Left renal cortex interstitium (tissue), 4 donors: ENCODE measurements at places on chromosomes 16 and 17.

DNA sequence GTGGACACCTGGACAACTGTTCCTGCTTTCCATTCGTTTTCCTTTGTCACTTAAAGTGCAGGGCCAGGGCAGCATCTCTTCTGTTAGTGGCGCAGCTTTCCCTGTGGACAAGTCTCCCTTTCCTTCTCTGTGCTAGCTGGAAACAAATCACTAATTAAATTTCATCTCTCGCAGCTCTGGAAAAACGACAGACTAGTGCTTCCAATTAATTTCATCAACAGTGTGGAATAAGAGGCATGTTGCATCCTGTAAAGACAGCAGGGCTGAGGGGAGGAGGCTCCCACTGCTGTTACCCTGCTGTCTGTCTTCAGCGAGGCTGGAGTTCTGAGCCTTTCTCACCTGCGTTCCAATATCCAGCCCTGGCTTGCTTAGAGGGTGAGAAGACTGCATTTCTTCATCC is 352.1 kb upstream of the HSBP1 start:
- no peak for DNase-seq

- no peak for DNase-seq
These were observed 280.0 kb downstream of the TMEM114 start for GRCh38 chr16:8310323-8310722.

DNA sequence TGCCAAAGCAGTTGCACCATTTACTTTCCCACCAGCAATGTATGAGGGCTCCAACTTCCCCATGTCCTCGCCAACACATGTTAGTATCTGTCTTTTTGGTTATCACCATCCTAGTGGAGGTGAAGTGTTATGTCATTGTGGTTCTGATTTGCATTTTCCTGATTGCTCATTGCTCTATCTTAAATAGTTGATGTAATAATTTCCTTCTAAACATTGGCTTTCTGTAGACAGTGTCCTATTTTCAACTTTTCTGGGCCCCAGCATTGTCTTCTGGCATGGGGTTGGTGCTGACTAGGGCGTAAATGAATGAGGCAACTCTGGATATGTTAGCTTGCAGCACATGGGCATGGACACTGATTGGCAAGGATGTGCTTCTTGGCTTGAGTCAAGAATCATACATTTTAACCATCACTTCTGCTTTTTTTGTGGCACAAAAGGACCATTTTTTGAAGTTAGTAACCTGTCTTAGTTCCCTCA is 25.1 kb downstream of the PLCG2 start:
- DNase-seq: no peak

DNA sequence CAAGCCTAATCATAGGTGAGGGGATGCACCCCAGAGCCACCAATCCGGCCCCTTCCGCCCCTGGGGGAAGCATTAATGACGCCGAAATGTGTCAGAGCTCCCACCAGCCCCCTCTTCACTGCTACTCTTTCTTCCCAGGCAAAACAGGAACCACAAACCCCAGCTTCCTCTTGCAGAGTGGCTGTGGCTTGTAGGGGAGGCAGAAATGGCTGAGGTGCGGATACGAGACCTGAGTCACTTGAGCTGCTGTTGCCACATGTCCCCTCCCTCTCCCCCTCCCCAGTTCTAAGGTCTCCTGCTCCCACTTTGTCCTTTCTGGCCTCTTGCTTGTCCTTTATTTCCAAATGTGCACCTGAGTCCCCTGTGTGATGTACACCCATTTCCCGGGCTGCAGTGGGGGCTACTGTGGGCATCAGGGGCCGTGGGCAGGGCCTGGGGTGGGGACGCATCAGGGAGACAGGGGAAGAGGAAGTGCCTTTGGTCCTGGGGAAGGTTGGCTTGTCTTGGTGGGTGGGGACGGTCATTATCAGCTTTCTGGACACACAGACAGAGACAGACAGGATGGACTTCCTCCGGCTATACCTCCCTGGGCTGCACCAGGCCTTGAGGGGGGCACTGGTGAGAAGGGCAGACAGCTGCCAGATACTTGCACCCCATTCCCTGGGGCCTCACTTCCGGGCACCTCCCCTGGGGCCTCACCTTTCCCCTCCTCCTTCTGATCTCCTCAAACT is at the start of gene APOBR:
Gene APOBR, plus strand, starts transcription at position 523 of the 731 bp plus-strand sequence. Its CDS starts 39 bp downstream, at position 562.
- no peak for DNase-seq

GRCh38 chr17:5837055-5837491 is 233.1 kb upstream of the WSCD1 start:
- DNase-seq: no peak

GRCh38 chr17:8884336-8884990 is 17.0 kb upstream of the PIK3R6 start:
- no peak for DNase-seq

DNA sequence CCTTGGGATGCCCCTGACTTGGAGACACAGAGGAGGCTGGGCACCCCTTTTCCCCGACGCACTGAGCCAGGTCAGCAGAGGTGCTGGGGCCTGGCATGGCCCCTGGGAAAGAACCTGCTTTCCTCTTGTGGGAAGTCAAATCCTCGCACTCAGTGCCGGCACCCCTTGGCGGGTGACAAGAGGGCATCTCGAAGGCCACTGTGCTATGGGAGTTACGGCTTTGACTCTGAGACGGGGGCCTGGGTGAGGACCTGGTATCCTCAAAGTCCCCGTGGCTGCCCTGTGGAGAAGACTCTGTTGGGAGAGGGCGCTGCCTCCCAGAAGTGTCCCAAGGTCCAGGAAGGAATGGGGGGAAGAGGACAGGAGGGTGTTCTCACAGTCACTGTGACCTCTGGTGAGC is 117.0 kb downstream of the METRNL start:
- no peak for DNase-seq

DNA sequence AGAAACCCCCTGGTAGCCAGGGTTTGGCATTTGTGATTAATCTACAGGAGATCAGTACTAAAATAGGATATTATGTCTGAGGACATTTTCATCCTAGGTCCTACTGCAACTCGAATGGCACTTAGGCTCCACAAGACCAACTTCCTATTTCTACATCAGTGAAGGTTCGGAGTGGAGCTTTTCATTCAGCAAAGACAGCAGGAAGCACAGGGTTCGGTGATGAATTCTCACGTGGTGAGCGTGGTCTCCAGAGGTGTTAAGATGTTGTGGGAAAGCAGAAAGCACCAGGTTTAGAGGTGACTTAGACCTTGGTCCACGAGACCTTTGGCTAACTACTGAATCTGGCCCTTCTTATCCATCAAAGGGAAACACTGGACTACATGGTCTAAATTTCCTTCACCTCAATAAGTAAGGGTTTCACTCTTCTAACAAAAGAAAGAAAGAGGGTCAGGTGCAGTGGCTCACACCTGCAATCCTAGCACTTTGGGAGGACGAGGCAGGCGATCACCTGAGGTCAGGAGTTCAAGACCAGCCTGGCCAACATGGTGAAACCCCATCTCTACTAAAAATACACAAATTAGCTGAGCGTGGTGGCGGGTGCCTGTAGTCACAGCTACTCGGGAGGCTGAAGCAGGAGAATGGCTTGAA is 13.9 kb upstream of the HELZ start:
- DNase-seq: no peak

- peak; percentile 33 for DNase-seq
These were observed 580 bp downstream of the TANC2 start for GRCh38 chr17:62966426-62967204.

- DNase-seq: no peak
These were observed 21.1 kb upstream of the TMC5 start for GRCh38 chr16:19396555-19397011.

DNA sequence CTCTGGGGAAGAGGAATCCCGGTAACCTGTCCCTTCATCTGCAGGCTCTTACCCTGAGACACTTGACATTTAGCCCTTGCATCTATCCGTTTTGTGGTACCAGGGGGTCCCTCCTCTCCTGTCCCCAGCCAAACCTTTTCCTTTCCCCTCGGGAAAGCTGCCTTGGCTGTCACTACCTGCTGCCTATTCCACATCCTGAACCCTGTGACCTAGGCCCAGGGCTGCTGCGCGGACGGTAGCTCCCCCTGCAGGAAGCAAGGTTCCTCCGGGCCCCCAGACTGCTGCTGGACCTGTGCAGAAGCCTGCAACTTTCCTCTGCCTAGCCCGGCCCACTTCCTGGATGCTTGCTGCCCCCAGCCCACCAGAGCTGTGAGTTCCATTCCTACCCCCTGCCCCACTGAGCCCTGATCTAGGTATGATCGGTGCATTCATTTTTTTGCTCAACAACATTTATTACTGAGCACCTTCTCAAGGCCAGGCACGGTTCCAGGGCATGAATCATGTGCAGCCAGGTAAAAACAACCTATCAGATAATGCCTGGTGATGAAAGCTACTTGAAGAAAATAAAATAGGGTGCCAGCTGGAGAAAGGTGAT is 10.5 kb upstream of the ALDOA start:
- DNase-seq: no peak

GRCh38 chr16:84266451-84266850 is 26.6 kb upstream of the KCNG4 start:
- DNase-seq: no peak

DNA sequence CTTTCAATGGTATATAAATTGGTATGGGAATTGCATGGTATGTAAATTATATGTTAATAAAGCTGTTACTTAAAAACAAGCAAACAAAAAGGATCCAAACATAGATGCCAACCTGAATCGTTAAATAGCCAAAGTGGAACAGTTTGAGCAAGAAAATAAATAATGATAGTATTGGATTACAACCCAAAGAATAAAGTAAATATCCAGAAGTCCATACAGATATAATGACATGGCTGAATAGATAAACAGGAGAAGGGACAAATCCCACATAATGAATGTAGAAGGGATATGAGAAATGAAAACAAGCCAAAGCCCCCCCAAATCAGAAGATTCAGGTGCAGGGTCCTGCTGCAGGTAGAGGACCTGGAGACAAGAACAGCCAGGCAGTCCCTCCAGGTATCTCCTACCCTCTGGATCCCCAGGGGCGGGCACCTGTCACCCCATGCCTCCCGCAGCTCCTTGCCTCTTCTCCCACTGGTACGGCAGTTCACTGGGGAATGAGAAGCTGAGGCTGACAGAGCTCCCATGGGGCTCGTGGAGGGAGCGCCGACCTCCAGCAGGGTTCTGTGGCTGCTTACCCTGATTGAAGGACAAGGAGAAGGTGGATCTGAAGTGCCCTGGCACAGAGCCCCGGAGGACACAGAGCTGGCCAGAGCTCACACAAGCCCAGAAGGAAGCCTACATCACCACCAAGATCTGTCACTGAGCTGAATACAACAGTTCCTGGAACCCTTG is 9.9 kb upstream of the LCAT start:
- DNase-seq: no peak

- DNase-seq: no peak
These were observed 34.3 kb downstream of the LIMD2 start for GRCh38 chr17:63665527-63666214.

DNA sequence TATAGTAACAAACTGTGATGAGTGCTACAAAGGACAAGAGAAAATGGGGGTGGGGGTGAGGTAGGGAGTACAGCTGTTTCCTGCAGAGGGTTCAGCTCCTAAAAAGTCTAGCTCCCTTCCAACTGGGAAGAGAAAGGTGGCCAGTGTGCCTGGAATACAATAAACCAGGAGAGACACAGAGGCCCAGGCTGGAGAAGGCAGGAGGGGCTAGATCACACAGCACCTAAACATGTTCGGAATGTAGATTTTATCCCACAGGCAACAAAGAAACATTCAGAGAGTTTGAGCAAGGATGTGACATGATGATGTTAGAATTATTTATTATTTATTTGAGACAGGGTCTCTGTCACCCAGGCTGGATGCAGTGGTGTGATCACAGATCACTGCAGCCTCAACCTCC is 10.2 kb downstream of the TEX2 start:
- no peak for DNase-seq

GRCh38 chr17:55200904-55201303 is 63.9 kb upstream of the HLF start:
- DNase-seq: no peak

DNA sequence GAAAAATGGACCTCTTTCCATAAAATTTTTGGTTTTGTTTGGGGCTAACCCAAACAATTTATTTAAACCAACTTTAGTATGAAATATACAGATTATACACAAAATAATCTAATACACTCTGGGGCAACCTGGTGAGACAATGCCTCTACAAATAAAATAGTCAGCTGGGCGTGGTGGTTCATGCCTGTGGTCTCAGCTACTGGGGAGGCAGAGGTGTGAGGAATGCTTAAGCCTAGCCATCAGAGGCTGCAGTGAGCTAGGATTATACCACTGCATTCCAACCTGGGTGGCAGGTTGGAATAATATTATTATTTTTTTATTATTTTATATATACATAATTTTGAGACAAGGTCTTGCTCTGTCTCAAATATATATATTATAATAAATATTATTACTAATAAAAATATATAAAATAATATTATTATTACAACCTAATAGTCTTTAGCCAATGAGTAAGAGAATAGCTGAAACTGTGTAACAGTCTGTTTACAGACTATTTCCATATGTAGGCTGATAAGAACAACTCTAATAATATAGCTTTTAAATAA is 50.5 kb downstream of the GLG1 start:
- no peak for DNase-seq

DNA sequence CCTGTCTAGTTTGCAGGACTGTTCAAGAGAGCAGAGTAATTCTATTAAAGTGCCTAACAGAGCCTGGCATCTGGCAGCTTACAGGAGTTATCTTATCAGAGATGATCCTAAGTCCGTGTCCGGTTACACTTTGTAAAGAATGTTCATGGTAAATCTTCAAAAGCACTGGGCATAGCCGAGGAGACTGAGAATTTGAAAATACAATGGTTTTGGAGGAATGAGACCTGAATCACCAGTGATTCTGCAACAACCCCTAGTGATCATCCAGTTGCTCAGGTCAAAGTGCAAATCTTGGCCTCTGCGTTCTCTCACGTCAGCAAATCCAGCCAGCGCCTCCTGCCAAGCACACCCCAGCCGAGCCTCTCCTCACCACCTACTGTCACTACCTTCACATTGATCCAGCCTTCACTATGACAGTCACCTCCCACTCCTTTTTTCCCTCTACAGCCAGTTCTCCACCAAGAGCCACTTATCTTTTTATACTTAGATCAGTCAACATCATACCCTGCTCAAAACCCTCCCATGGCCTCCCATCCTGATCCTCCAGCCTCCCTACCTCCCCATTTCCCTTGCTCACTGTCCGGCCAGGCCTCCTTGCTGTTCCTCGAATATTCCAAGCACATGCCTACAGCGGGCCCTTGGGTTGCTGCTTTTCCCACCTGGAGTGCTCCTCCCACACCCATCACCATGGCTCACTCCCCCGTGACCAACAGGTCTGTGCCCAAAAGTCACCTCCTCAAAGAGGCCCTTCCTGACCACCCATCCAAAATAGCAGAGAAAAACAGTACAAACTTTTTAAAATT is 57.4 kb upstream of the ERN1 start:
- no peak for DNase-seq

GRCh38 chr17:79919164-79919585 is 79.9 kb upstream of the CBX4 start:
- DNase-seq: no peak

DNA sequence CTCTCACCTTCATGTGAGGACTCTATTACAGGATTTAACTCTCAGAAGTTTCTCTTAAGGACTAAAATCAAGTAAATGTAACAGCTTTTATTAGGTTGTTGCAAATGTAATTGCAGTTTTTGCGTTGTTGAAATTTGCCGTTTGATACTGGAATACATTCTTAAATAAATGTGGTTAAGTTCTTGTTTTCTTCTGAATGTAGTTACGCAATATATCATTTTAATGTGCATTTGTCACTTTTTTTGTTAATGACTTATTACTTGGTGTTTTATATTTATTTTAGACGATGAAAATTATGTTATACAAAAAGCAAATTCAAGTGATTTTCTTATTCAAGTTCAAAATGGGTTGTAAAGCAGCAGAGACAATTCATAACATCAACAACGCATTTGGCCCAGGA is 76.3 kb downstream of the TTC19 start:
- no peak for DNase-seq

- DNase-seq: no peak
These were observed 93.9 kb downstream of the GSG1L start for GRCh38 chr16:27969574-27969973.
